ENCODE measurements at places on chromosomes 5 and 9.

- no peak for DNase-seq
Observed at GRCh38 chr5:16809395-16810207, 126.5 kb downstream of the MYO10 start.

- DNase-seq: no peak
Observed at GRCh38 chr9:113636693-113637092, 173.2 kb downstream of the RGS3 start.

DNA sequence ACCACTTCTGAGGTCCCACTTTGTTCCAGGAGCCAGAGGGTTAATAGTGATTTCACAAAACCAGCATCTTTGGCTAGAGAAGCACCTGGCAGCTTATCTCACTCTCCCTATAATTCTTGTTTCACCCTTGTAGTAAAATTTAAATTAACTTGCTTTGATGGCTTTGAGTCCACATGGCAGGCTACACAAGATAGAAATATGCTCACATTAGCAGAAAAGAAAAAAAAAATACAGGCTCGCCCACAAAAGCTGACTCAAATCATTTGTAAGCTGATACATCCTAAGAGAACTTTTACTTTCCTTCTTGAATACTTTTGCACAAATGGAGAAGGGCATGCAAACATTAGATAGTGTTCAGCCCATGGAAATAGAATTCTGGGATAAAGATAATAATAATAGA is 36.2 kb downstream of the TNFSF15 start:
- DNase-seq: no peak

GRCh38 chr9:121196389-121196788 is 5.3 kb downstream of the RAB14 start:
- DNase-seq: no peak

DNA sequence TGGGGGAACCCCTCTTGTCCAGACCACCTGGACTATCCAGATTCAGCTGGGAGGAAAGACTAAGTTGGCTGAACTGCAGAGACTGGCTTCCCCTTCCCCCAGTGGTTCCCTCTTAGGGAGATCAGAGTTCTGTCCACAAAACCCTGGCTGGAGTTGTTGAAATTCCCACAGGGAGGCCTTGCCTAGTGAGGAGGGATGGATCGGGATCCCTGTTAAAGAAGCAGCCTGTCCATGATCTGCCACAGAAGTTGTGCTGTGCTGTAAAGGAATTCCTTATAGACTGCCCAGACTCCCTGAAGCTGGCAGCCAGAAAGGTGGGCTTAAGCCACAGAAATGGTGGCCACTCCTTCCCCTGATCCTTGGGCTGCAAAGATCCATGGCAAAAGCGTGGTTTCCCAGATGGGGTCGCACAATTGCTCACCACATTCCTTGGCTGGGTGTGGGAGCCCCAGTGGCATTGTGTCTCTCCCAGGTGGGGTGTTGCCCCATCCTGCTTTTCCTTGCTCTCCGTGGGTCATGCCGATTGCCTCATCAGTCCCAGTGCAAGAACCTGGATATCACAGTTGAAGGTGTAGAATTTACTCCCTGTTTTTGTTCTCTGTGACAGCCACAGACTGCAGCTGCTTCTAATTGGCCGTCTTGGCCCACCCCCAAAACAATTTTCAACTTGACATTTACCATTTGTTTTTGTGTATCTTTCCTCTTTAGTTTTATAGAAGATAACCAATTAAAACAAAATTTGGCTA is 342.4 kb downstream of the FGF10 start:
- no peak for DNase-seq

DNA sequence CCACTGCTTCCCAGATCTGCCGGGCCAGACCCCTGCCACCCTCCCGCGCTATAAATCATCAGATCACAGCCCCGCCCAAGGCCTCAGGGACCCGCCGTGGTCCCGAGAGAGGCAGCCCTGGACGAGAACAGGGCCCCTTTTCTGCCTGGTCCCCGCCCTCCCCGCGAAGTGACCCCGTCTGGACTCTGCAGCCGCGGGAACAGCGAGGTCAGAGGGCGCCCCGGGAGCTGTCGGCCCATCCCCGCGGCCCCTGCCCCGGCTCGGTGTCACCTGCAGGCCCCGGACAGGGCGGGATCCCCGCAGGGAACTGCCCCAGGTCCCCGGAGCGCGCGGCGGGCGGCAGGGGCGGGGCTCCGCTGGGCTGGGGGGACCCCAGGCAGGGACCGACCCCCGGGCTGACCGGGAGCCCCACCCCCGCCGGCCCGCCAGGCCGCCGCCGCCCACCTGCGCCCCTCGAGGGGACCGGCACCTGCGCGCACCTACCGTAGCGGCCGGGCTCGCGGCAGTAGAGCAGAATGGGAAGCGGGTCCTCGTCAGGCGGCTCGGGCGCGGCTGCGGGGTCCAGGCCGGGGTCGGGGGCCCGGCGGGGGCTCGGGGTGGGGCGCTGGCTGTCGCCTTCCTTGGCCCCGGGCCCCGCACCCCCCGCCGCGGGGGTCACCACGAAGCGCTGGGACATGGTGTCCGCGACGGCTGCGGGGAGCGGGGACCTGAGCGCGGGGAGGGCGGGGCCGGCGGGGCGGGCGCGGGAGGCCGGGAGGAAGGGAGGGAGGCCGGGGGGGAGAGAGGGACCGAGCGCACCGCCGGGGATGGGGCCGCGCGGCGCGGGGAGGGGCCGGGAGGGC is 43.5 kb upstream of the SLC12A7 start:
- DNase-seq: no peak

GRCh38 chr5:158543539-158544387 is 556.0 kb downstream of the EBF1 start:
- DNase-seq: no peak

DNA sequence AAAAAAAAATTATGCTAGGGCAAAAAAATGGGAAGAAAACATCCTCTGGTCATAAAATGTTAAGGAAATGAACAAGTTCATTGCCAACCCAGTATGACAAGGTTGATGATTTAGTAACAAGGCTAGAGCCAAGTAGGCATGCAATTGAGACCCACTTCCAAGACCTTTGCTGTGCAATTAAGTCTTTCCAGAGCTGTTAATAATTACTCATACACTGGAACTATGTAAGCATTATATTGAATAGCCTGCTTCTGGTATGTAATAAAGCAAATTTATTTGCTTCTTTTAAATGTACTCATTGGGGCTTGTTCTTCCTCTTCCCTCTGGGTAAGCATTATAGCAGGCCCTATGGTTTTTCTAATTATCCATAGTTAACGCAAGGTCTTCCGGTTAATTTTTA is 32.5 kb upstream of the SNAPC3 start:
- no peak for DNase-seq

DNA sequence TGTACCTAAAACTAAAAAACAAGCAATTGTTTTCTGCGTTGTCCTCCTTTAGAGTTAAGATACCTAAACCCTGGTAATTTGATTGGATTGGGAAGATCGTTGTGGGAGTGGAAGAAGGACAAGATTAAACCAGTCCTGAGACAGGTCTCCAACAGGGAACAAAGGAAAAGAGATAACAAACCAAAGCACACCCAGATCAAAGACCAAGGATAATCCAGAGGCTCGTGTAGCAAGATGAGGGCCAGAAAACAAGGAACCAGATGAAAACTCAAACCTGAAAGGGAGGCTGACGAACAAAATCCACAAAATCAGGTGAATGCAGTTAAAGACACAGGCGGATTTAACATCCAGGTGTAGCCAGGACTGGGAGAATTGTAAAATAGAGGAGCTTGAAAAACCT is 618.1 kb downstream of the SLCO4C1 start:
- DNase-seq: no peak

GRCh38 chr9:94259077-94259862 is at the start of gene ZNF169:
ZNF169 (plus strand) TSS chr9:94259298; CDS start chr9:94278813, 19,515 bp downstream.
- DNase-seq: peak; percentile 85

GRCh38 chr9:38015266-38015665 is 53.8 kb downstream of the SHB start:
- DNase-seq: no peak

- DNase-seq: no peak
Observed at GRCh38 chr5:135810188-135810943, 24.1 kb upstream of the SLC25A48 start.

DNA sequence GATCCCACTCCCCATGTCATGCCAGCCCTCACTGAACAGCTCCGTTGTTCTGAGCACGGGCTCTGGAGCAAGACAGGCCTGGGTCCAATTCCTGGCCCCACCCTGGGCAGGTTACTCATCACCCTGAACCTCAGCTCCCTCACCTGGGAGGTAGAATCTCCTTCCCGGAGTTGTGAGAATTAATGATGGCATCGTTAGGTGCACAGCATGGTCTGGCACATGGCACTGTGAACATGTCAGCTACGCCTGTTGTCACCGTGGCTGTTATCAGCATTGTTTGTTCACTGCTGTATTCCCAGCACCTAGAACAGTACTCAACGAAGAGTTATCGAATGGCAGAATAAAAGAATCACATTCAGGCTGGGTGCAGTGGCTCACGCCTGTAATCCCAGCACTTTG is 43.0 kb downstream of the LRSAM1 start:
- DNase-seq: no peak

DNA sequence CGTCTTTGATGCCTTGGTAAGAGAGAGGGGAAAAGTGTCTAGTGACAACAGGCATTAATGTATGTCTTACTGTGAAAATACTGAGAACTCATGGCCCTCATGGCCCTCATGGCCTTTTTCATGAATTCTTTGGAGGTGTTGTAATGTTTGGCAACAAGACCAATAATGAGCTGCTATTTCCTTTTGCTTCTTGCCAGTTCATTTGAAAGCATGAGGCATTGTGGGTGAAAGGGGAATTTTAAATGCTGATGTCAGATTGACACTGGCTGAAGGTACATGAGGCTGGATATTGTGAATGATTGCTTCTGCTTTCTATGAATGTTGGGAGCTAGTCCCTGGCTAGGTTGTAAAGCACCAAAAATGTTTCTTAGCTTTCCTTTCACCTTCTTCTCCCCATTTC is 79.2 kb downstream of the DOCK2 start:
- DNase-seq: peak; percentile 88

GRCh38 chr5:152218694-152219093 is 186.4 kb downstream of the NMUR2 start:
- DNase-seq: no peak

DNA sequence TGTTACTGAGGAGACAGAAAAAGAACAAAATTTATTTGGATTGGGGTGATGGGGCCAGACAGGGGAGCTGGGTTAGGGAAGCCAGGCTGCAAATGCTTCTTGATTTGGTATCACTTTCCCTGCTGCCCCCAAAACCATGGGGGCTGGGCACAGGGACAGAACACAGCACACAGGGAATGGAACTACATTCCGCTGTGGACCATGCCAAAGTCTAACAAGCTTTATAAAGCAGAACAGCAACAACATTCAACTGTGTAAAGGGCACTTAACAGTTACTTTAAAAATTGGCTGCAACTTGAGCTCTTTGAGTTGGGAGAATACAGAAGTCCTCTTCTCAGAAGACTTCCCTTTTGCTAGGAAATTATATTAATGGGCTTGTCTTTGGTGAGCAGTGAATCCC is 23.8 kb downstream of the C5orf58 start:
- no peak for DNase-seq

- DNase-seq: no peak
Observed at GRCh38 chr5:44909004-44909403, 100.3 kb downstream of the MRPS30 start.

- DNase-seq: no peak
Observed at GRCh38 chr5:125413496-125414274, 667.2 kb upstream of the ZNF608 start.

Measured in inflammatory macrophage treated with lipopolysaccharide for 1 hour (primary cell).